ENCODE measurements at places on chromosomes 12 and 14.

DNA sequence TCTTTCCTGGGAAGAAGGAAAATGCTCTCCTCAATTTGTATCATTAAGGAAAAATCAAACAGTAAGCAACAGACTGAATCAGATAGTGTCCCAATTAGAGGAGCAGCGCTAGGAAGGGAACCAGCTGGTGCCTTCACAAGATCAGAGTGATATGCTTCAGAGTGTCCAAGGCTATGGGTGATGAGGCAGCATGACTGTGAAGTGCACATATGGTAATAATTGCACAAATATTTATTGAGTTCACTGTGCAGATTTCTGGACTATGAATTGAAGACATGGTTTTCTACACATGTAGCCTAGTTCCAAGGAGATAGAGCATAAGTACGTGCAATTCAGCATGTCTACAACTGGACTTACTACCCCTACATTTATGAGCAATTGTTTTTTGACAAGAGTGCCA, 78.8 kb upstream of the EVL start:
- no peak for DNase-seq

DNA sequence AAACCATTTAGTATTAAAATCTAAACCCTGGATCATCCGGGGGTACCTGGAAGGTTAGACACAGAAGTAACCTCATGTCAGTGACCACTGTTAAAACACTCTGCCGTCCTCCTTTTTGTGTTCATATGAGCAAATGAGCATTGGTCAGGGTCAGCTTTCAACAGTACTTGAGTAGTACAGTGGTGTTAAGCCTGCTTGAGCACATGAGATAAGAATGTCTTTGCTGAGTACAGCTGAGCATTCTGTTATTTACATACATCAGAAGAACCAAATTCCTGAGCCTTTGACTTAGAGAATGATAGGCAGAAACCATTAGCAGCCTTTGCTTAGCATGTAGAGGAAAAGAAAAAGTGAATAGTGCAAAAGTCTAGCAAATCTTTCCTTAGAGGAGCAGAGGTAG, 38.6 kb upstream of the LRTM2 start:
- no peak for DNase-seq

DNA sequence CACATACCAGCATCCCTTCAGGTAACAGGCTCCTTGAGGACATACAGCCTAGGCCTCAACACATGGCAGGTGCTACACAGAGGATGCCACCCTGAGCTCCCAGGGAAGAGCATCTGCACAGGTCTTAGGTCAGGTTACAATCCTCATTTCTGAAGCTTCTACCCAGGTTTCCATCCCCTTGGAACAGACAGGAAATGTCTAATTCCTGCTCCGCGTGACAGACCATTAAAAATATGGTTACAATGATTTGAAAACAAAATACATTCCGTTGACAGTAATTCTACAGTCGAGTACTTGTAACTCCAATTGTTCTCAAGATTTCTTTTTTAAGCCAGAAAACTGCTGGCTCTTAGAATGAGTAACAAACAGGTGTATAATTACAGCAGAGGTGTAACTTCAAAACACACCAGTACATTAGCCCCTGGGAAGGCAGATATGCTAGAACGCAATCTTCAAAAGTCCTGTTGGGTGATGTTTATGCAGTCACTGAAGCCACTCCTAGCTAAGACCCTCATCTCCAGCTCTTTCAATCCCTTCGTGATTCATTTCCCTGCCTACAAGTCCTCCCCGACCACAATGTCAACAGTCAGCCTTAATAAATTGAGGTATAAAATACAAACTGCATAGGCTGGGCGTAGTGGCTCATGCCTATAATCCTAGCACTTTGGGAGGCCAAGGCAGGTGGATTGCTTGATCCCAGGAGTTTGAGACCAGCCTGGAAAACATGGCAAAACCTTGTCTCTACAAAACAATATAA, 11.6 kb downstream of the SETD3 start:
- DNase-seq: no peak

GRCh38 chr12:113226696-113227568, 5.7 kb downstream of the TPCN1 start:
- no peak for DNase-seq

GRCh38 chr14:76770521-76771436, 9.5 kb downstream of the VASH1 start:
- no peak for DNase-seq

DNA sequence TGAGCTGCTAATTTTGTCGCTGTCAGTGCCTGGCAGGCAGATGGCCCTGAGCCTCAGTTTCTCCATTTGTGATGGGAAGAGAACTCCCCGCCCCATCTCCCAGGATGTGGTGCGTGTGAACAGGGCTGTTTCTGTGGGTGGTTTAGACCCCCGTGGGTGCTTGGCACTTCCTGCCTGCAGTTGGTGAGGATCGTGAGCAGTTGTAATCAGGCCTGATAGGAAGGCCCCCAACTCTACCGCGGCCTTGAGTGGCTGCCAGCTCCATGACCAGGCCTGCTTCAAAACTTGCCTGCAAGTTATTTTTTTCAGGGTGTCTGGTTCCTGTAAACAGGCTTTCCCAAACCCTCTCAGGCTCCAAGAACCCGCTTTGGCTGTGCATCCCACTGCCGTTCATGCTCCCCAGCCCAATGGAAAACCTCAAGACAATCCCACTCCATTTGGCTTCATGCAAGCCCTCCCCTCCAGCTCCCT, 138.4 kb downstream of the ZFP36L1 start:
- DNase-seq: no peak

- DNase-seq: no peak
These were observed 80.3 kb upstream of the RFLNA start for GRCh38 chr12:124214574-124214973.

GRCh38 chr12:12521888-12522287, 40.8 kb downstream of the DUSP16 start:
- no peak for DNase-seq

DNA sequence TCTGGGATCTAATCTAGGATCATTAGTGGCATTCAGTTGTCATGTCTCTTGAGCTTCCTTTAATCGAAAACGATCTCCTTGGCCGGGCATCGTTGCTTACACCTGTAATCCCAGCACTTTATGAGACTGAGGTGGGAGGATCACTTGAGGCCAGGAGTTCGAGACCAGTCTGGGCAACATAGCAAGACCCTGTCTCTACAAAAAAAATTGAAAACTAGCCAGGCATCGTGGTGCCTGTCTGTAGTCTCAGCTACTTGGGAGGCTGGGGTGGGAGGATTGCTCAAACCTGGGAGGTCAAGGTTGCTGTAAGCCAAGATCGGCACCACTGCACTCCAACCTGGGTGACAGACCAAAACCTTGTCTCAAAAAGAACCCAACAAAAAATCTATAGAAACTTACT, 9.0 kb downstream of the PUS1 start:
- no peak for DNase-seq

DNA sequence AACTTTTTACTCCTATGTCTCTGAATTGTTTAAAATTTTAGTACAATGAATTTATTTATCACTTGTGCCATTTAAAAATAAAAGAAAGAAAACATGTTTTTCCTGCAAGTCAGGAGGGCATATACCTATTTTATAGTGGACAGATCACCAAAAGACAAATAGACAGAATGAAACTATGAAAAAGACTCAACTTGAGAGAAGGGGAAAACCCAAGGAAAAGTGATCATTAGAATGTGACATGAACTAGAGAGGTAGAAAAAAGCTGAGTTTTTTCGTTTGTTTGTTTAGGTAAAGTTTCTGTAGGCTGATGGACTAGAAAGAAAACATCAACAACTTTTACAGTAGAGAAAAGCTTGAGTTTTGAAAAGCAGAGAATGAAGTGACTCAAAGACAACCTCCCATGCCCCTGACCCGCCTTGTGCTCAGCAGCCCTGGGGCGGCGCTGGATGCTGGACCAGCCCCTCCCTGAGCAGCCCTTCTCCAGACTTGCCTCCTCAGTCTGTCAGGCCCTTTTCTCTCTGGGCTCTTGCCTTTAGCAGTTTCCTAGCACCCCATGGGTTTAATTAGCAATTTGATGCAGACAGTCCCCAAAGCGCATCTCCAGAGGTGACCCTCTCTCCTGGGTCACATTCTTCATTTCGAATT, 95.1 kb upstream of the ARID2 start:
- no peak for DNase-seq

DNA sequence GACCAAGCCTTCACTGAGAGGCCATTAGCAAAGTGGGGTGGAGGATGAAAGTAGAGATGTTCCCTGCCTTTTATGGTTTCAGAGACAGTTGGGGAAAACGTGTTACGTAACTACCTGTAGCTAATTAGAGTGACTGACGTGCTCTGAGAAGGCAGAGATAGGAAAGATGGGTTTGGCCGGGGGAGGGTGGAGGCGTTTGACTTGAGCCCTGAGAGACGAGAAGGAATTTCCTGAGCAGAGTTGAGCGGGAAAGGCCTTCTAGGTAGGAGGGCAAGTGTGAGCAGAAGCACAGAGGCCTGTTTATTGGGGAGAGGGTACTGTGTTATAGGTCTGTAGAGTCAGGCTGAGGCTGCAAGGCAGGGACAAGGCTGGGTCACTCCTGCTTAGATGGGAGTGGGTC, 8.6 kb downstream of the TUNAR start:
- DNase-seq: no peak

DNA sequence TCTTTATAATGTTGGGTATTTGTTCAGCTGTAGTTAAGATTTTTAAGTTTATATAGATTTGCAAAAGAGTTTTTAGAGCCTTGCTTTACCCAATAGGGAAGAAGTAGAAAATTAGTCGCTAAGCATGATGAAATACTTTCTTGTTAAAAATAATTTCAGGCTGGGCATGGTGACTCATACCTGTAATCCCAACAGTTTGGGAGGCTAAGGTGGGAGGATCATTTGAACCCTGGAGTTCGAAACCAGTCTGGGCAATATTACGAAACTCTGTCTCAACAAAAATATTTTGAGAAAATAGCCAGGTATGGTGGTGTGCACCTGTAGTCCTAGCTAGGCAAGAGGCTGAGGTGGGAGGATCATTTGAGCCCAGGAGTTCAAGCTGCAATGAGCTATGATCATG, 18.7 kb upstream of the SCFD1 start:
- DNase-seq: no peak

- DNase-seq: peak; percentile 2
These were observed 66.4 kb upstream of the MAP1LC3B2 start for GRCh38 chr12:116492703-116493324.

DNA sequence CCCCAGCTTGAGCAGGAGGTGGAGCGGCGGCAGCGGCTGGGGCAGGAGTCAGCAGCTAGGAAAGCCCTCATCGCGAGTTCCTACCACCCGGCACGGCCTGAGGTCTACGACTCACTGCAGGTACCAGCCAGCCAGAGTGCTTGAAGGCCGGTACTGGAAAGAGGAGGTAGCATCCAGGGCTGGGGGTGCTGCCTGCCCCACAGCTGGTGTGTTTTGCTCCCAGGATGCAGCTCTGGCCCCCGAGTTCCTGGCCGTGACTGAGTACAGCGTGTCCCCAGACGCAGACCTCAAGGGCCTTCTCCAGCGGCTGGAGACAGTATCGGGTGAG, 1.6 kb downstream of the OGFOD2 start:
- DNase-seq: no peak

GRCh38 chr12:49974677-49975317, 2.0 kb downstream of the AQP6 start:
- no peak for DNase-seq

- DNase-seq: no peak
These were observed 21.0 kb upstream of the RNASE2 start for GRCh38 chr14:20934148-20934762.

DNA sequence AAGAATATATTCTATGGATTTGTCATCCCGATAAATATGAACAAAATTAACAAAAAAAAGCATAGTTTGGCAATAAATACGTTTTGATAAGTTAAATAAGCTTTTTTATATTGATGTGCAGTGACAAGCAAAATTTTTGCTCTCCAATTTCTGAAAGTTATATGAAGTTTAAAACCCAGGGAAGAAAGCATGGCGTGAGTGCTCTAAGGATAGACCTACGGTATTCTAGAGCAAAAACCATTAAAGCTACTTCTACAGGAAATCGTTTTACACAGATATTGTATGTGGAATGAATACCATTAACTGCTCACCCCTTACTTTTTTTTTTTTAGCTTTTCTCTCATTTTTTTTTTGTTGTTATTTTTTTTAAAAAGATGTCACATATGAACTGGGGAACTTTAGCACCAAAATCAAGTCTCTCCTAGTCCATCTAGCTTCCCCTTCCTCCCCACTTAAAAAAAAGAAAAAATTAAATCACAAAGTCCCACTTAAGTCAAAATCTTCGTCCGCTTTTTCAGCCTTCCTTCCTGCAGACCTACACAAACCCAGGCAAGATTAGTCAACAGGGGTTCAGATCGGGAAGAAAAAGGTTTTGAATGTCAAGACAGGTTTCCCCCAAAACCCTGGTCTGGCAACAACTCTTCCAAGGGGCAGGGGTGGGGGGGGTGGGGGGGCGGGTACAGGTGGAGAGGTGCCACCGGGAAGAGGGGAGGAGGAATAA, 4.4 kb downstream of the ZFP36L1 start:
- DNase-seq: no peak

DNA sequence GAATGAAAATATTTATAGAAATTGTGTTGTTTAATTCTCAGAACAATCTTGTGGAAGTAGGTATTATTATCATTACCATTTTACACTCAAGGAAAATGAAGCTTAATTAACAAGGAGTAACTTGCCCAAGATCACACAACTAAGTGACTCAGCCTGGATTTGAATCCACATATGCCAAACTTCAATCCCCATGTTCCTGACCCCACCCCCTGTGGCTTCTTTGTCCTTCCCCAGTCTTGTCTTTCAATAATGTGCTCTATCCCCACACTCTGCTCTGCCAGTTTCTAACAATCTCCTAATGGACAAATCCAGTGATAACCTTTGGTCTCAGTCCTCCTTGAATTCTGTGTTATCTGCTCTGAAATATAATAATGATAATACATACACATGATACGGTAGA, 355.2 kb downstream of the BMP4 start:
- DNase-seq: no peak

- DNase-seq: no peak
These were observed 74.9 kb downstream of the DIO2 start for GRCh38 chr14:80136358-80136757.

- no peak for DNase-seq
These were observed 8.7 kb upstream of the ITFG2 start for GRCh38 chr12:2803635-2804392.

GRCh38 chr12:19909418-19909817, 458.9 kb upstream of the PDE3A start:
- no peak for DNase-seq

GRCh38 chr14:89455412-89455811, 38.4 kb upstream of the FOXN3 start:
- no peak for DNase-seq

GRCh38 chr14:94867946-94868771, 98.2 kb upstream of the GSC start:
- no peak for DNase-seq

GRCh38 chr12:106696681-106697417, 77.6 kb upstream of the RIC8B start:
- no peak for DNase-seq

- DNase-seq: no peak
These were observed 318.4 kb downstream of the SYT1 start for GRCh38 chr12:79183003-79183402.
